ENCODE measurements at places on chromosomes 4 and X.

- DNase-seq = no peak
Measured at GRCh38 chrX:56947699-56948098, 47.6 kb downstream of the SPIN3 start.

DNA sequence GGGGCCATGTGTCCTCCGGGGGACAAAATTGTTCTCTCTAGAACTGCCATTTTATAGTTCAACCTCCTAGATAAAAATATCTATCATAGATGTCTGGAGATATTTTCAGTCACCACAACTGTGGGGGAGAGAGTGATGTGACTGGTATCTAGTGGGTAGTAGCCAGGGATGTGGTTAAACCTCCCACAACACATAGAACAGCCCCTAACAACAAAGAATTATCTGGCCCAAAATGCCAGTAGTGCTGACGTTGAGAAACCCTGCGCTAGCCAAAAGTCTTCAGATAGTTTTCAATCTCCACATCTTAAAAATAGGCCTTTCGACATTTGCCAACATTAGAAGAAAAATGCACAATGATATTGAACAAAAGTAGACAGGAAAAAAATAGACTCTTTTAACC, 19.0 kb upstream of the SUPT20HL2 start:
- no peak for DNase-seq

GRCh38 chr4:5079581-5079980, 28.3 kb downstream of the STK32B start:
- DNase-seq = no peak

GRCh38 chr4:126986828-126987227, 645.9 kb upstream of the INTU start:
- DNase-seq = no peak

DNA sequence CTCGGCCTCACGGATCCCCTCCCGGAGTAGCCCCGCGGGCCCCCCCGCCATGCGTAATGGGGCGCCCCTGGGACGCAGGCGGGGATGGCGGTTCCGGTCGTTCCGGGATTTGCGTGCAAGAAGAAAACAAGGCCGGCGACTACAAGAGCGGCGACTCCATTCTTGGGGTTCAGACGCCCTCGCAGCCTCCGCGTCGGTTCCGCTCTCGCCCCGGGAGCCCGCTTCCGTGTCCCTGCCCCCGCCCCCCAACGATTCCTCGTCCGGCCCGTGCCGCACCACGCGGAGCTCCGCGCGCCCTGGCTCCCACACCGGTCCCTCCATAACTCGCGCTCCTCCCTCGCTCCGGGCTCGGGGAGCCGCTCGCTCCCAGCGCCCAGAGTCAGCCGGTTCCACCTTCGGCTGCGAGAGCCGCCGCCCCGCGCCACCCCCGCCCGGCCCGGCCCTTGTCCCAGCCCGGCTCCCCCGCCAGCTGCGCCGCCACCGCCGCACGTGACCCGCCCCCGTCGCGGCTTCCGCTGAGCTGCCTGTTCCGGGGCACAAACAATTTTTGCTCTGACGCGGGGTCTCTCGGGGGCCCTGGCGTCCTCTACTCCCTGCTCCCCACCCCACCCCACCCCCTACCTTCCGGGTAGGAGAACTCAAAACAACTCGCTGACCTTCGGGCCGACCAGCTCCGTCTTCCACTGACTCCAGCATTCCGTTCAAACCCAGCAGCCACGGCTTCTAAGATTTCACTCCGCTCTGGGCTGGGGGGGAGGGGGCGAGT, 78.8 kb upstream of the BCOR start:
- DNase-seq = peak; percentile 63

DNA sequence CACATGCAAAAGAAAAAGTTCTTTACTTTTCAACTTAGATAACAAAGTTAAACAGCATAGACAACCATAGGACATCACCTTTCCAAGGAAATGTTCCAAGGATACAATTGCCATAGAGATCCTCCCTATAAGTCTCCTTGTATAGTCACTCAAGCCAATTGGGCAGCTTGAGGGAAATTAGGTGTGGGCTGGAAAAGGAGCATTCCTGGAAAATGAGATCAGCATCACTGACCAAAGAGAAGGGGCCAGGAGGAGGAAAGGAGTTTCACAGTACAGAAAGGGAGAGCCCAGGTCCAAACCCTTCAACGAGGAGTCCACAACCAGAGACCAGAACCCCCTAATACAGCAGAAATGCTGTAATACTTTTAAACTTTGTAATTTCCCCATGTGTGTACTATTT, 91.5 kb upstream of the PPARGC1A start:
- no peak for DNase-seq

DNA sequence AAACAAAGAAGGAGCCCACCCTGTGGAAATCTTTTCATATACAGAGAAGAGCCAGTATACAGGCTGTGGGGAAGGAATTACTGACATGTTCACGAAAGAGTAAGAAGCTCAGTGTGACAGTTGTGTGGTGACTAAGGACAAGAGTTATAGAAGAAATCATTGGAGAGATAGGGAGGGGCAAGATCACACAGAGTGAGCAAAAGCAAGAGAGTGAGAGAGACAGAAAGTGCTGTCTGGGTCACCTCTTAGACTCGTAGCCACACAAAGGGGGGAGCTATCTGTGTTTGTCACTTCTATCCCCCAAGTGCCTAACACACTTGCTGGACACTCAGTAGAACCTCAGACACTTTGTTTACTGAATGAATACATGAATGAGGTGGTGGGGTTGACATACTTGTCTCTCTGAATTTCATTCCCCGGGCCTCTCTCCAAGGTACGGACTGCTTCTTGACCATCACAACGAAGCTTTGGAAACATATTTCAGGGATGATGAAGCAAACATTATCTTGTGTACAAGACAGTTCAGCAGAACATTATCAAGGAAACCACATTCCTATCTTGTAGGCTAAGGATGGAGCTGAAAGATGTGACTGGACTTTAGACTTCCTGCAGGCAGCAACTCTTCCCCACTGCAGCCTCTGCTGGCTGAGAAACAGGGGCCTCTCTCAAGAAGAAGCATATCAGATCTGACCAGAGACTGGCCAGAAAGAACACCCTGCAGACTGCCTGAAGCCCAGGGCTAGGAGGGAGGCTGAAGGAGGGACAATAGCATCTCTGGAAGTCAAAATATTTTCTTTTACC, 168.2 kb downstream of the AMELX start:
- no peak for DNase-seq

- DNase-seq = peak; percentile 6
Measured at GRCh38 chr4:91598696-91599095, 705.1 kb upstream of the GRID2 start.

- DNase-seq = peak; percentile 77
Measured at GRCh38 chr4:145545538-145546174, 64.0 kb downstream of the SMAD1 start.

DNA sequence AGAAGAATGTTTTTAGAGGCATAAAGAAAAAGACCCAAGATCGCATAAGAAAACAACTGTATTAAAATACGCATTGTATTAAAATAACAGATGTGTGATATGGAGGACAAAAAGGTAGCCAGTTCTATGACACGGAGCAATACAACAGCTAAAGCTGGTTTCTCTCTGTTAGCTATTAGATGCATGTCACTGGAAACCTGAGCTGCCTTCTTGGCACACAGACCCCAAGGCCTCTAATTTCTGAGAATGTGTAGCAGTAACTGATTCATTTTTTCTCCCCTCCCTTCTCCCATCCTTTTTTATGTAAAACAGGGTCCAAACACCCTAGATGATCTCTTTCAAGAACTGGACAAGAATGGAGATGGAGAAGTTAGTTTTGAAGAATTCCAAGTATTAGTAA, 4.1 kb downstream of the S100G start:
- DNase-seq = no peak

DNA sequence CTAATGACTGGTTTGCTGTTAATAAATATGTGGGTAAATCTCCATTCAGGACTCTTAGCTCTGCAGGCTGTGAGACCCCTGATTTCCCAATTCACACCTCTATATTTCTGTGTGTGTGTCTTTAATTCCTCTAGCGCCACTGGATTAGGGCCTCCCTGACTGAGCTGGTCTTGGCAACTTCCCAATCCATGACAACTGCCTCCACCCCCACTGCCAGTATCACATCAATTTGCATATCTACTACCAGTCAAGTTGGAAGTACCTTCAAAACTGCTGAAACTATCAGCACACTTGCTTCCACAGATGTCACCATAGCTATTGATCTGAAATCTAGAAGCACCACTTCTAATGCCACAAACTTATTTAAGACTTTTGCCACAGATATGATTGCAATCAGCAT, 27.6 kb downstream of the OPRPN start:
- DNase-seq = no peak

DNA sequence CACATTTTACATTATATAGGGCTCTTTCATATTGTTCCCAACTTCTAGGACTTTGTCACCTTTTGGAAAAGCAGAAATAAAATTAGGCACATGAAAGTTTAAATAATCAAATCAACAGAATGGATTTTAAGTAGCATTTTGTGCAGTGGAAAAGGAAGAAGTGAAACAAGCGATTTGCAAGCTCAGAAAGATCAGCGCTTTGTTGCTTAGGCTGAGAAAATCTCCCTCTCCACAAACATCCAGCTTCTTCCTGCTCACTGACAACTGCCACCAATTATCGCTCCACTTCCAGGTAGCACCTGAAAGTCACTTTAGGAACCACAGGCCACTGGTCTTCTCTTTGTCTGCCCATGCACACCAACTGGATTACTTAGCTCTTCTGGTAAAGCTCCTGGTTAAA, 2.0 kb upstream of the PDK3 start:
- no peak for DNase-seq

GRCh38 chr4:37821953-37822605, 4.4 kb upstream of the PGM2 start:
- no peak for DNase-seq

GRCh38 chrX:41781500-41781899, 57.5 kb downstream of the GPR82 start:
- no peak for DNase-seq

DNA sequence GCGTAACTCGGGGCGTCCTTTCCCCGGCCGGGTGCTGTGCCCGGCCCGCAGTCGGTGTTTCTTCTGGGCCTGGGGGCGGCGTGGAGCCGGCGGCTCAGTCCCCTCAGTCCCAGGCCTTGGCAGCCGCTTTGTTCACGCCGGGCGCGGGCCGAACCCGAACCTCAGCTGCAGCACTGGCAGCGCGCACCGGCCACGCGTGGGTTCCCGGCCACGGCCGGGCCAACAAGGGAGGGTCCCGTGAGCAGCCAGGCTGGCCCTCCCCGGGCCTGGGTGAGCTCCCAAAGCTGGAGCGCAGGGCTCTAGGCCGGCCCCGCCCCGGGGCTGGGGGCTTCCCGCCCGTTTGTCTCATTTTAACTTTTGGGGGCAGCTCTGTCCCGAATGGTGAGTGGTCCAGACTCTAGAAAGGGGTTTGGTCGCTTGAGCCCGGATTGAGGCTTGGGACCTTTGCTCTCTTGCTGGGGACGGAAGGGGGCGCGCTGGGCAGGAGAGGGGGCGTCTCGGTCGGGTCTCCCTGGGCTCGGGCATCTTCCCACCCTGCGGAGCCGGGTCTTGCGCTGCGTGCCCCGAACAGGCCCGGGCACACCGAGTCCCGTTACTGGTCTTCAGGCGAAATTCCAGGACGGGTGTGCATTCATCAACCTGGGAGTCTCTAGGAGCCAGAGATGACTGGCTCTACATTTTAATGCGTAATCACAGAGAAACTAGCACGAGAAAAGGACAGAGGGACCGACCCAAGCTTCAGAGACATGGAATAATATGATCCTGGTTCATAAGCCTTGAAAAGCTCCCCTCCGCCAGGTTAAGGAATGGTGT, 177.1 kb downstream of the CBR4 start:
- peak; percentile 20 for DNase-seq
